Activated T-helper 9 cell treated with anti-CD3 and anti-CD28 coated beads, Interleukin-2, amount 50 U/mL, for 16 hours (primary cell): ENCODE measurements at places on chromosomes 1 and 21.
A peak's percentile ranks its signal among the peaks of the same experiment; 100 is the strongest.

GRCh38 chr1:23701996-23702395, 10.4 kb downstream of the RPL11 start:
- no peak for DNase-seq

- DNase-seq, result peak; percentile 16
Observed at GRCh38 chr1:235998812-235999211, 66.1 kb downstream of the NID1 start.

- DNase-seq, result no peak
Observed at GRCh38 chr1:91699339-91699974, 186.5 kb downstream of the TGFBR3 start.

DNA sequence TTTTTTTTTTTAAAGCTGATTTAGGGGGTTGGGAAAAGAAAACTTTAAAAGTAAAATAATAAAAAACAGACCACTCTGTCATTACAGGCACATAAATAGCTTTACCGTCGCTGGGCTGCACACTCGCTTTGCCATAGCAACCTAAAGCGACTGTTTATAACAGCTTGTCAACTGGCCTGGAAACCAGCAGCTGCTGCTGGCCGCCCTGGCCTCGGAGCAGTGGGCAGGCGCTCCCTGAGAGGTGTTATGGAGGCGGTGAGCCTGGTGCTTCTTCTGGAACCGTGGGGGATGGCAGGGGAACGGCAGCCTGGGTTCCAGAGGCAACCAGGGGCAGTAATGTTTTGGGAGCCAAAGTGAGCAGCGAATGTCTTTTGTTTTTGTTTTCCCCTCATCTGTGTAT, 45.7 kb downstream of the ATP2B4 start:
- no peak for DNase-seq

DNA sequence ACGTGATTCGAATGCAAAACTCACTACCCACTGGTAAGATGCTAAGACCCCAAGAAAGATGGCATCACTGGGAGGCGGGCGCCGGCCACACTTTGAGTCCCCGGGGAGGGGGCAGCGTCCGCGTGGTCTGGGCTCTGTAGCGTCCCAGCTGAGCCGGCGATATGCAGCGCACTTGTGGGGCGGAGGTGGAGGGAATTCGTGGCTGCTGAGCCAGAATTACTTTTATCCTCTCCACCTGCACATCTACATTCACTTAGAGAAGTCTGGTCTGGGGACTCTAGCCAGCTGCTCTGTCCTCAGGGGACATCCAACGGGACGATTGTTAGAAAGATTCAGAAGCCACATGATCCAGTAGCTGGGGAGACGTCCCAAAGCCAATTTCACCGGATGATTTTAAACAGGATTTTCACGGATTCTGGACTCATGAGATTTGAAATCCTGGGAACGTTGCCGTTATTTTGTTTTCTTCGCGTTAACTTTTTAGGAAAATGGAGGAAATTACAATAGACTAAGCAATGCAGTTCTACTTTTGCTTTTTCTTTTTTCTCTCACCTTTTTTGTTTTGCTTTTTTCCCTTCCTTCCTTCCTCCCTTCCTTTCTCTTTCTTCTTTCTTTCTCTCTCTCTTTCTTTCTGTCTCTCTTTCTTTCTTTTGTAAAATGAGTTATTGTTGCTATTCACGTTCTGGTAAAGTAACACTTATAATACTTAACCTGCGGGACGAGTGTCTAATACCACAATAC, 1.3 kb downstream of the JAM2 start:
- no peak for DNase-seq

GRCh38 chr1:200905411-200906052, 10.8 kb downstream of the INAVA start:
- DNase-seq, result no peak

DNA sequence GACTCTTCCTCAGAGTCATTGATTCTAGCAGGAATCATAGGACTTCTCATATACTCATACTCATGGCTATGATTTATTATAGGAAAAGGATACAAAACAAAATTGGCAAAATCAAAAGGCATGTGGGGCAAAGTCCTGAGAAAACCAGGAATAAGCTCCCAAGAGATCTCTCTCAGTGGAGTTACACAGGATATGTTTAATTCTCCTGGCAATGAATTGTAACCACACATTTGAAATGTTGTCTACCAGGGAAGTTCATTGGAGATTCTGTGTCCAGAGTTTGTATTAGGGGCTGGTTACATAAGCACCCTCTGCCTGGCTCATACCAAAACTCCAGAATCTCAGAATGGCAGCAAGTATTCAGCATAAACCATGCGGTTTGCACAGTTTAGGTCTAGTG, 63.9 kb downstream of the ADAMTS1 start:
- DNase-seq, result no peak

- no peak for DNase-seq
Observed at GRCh38 chr1:24586970-24587820, 31.3 kb downstream of the NCMAP start.

GRCh38 chr1:229561141-229561540, 2.6 kb upstream of the ABCB10 start:
- DNase-seq, result no peak

DNA sequence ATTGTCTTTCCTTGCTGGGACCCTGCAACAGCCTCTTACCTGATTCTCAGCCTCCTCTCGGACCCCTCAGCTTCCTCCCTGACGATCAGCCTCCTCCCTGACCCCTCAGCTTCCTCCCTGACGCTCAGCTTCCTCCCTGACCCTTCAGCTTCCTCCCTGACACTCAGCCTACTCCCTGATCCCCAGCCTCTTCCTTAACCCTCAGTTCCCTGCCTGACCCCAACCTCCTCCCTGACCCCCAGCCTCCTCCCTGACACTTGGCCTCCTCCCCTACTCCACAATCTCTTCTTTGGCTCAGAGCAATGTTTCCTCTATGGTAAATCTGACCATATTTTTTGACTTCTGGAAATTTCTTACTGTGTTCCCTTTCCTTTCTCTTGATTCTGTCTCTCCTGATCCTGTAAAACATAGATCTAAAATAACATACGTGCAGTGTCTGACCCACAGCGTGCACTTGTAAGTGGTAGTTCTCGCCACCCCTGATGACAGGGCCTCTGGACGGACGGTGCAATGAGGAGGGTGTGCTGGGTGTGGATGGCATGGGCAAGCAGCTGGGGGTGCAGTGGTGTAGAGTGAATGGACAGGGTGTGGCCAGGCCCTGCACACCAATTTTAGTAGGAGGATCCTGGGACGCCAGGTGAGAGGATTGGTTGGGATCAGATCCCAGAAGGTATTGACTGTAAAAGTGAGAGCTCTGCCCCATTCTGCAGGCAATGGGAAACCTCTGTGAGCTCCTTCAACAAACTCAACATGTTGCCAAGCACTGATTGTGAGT, 264.1 kb downstream of the FOXD2 start:
- DNase-seq, result no peak

- DNase-seq, result no peak
Observed at GRCh38 chr1:160821627-160822026, 25.7 kb downstream of the LY9 start.

GRCh38 chr1:228280961-228281591, 73.2 kb downstream of the OBSCN start:
- DNase-seq, result no peak

DNA sequence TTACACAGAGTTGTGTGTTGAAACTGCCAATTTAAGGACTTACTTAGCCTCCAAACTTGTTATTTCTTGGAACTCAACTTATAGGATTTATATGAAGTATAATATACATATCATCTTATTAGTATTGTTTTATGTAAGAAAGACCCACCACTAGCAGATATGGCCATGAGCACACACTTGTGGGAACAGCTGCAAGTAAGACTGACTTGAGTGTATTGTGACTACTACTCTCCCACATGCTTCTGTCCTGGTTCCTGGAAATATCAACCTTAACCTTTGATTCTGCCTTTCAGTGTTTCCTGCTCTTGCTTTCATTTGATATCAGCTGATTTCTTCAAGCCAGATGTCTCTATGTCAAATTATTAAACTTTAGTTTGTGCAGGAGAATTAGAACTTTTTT, 175.3 kb downstream of the MAGI3 start:
- DNase-seq, result no peak

DNA sequence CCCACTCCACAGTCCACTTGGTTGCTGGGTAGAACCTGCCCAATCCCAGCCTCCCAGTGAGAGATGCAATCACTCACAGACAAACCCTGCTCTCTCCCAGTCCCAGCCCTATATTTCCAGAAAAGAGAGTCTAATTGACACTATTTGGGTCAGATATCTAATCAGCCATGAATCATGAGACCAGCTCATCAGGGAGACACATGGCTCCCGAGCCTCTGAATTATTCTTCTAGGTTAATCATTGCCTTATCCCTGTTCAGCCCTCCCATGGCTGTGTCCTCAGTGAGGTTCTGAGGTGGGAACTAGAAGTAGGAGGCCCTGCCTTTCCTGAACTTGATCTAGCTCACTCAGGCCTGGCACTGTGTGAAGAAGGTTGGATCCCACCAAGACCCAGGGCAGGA, 49.9 kb upstream of the ZC3H12A start:
- DNase-seq, result no peak

- no peak for DNase-seq
Observed at GRCh38 chr1:183711741-183712361, 58.7 kb upstream of the APOBEC4 start.

DNA sequence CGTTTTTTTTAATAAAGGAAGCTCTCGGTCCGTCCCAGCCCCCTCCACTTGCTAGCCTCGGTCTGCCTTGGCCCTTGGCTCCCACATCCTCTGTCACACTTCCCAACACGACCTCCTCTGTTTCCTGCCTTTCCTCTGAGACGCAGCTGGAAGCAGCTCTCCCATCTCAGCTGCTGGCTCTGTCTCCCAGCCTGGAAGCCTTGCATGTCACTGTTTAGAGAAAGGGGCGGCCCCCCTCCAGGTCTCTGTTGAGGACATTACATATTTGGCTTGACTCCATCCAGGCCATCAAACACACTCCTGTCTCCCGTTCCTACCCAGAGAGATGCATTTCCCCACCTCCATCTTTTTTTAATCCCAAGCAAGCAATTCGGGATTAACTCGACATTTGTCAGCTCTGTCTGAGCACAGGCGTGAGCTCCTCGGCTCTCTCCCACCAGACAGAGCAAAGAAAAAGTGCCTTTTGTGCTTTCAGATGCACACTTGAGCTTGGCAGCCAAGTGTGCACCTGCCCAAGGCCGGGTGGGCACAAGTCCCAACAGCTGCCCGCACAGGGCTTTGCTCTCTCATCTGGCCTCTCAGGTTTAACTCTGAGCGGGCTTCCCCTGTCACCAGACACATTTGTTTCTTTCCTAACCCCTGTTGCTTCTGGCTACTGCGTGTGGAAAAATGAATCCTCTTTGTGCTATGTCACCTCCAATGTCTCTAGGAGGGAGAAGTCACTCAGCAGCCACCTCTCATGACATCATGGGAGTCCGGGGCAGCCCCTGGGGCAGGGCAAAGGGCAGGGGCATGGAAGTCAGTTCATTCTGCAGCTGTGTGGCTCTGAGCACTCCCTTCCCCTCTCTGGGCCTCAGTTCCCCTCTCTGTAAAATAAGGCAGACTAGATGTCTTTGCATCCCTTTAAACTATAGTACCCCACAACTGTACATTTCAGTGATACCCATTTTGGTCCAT, 108.3 kb downstream of the KCND3 start:
- no peak for DNase-seq

DNA sequence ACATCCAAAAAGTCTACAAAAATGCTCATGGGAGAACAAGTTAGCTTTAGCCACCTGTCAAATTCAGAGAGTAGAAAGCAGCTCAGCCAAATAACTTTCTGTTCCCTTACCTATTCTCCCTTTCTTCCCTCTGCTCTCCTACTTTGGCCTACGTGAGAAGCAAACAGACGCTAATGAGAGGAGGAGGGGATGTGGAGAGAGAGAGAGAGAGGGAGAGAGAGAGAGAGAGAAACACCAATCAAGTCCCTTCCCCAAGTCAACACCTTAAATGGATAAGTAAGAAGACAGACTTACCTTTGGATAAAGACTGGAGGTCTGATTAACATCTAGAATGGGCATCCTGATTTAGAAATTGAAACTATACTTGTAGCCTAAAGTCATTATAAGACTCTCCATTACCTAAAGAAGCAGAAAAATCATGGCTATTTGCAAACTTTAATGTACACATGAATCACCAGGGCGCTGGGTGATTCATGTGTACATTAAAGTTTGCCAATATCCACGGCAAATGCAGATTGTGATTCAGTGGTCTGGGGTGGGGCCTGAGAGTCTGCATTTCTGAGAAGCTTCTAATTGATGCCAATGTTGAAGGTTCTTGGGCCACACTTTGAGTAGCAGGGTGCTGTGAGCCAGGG, 13.1 kb upstream of the DUSP12 start:
- no peak for DNase-seq

DNA sequence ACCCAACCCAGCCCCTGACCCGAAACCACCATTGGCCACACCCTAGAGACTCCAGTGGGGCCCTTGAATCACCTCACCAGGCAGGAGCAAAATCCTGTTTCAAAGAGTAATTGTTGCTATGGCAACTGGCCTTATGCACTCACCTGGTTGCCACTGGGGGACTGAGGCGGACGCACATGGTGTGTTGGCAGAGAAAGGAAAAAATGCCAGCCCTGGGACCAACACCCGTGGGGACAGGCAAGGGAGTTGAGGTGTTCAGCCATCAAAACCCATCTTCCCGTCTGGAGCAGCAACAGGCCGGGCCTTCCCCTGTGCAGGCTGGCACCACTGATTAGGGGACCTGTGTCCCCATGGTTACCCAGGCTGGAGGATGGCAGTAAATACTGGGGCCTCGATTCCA, 395.8 kb upstream of the VAMP3 start:
- no peak for DNase-seq

- DNase-seq, result no peak
Observed at GRCh38 chr1:231106347-231106746, 55.5 kb upstream of the TRIM67 start.

DNA sequence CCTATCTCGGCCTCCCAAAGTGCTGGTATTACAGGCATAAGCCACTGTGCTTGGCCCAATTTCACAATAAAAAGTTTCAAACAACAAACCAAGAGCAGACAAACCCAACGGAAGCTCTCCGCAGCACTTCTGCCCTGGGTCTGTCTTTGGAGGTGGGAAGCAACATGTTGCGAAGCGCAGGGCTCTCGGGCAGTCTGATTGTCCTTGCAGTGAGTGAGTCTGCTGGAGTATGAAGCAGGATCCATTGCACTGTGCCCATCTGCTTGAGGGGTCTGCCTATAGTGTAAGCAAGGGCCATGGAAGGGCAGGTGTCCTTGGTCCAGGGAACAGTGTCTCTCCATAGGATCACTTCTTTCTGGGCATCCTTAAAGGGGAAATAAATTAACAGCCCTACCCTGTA, 14.6 kb upstream of the PARP1 start:
- DNase-seq, result no peak

DNA sequence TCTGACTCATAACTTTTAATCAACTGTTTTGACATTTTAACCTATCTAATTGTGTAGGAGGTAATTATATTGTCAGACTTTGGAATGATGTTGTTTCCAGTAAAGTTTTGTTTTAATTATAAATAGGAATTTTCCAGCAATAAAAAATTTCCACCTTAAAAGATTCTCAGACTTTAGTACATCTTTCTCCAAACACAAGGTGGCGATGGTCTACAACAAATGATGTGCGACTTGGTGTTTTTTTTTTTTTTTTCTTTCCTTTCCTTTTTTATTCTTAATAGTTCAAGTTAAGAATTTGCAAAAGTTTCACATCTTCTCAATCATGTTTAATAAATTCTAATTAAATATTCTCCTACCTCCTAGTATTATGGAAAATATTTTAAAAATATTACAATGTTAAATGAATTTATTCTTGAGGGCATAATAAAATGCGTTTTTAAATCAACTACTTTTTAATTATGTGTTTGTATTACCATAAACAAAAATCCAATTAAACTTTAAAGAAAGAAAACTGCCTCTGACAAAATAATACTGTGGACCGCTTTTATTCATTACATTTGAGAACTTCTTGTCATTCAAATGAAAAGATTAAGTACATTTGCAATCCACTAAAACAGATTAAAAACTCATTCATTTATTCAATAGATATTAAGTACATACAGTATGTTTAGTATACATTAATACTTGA, 4.4 kb upstream of the ADAMTS1 start:
- no peak for DNase-seq
